NCI-H69 (cell line): ENCODE measurements at places on chromosomes 2 and 18.

- no peak for DNase-seq
These were observed 79.4 kb downstream of the MYCN start for GRCh38 chr2:16019617-16020351.

- DNase-seq = peak; percentile 74
These were observed 45.0 kb downstream of the KCTD1 start for GRCh38 chr18:26503382-26503781.

- DNase-seq = no peak
These were observed 5.4 kb downstream of the ITSN2 start for GRCh38 chr2:24354957-24355356.

GRCh38 chr2:62010632-62011256 lies 105.3 kb downstream of the COMMD1 start:
- no peak for DNase-seq

GRCh38 chr2:167544602-167545001 lies 656.3 kb downstream of the XIRP2 start:
- no peak for DNase-seq

- no peak for DNase-seq
These were observed 170.9 kb upstream of the SESTD1 start for GRCh38 chr2:179435566-179435965.

- peak; percentile 22 for DNase-seq
These were observed 247.3 kb downstream of the PRKCE start for GRCh38 chr2:45898819-45899218.

DNA sequence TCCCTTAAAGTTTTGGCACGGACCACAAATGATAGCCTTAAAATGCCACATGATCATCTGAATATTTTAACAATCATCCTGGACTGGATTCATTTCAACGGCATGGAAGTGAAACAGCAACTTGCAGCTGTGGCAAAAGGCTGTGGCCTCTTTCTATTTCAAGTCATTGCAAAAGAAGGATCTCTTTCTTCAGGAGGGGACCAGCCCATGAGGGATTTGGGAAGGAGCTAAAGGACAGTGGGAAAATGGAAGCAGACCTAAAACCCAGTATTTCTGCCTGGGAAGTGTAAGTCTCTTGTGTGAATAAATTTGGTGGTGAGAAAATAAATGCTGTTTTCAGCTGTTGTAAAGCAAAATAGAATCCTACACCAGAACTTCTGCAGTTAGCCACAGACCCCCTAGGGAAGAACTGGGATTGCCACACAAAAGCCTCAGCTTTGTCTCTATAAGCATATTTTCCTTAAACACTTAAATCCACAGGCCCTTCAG lies 107.3 kb upstream of the ZFP36L2 start:
- no peak for DNase-seq

- DNase-seq = no peak
These were observed 40.4 kb upstream of the ID2 start for GRCh38 chr2:8641301-8641965.

DNA sequence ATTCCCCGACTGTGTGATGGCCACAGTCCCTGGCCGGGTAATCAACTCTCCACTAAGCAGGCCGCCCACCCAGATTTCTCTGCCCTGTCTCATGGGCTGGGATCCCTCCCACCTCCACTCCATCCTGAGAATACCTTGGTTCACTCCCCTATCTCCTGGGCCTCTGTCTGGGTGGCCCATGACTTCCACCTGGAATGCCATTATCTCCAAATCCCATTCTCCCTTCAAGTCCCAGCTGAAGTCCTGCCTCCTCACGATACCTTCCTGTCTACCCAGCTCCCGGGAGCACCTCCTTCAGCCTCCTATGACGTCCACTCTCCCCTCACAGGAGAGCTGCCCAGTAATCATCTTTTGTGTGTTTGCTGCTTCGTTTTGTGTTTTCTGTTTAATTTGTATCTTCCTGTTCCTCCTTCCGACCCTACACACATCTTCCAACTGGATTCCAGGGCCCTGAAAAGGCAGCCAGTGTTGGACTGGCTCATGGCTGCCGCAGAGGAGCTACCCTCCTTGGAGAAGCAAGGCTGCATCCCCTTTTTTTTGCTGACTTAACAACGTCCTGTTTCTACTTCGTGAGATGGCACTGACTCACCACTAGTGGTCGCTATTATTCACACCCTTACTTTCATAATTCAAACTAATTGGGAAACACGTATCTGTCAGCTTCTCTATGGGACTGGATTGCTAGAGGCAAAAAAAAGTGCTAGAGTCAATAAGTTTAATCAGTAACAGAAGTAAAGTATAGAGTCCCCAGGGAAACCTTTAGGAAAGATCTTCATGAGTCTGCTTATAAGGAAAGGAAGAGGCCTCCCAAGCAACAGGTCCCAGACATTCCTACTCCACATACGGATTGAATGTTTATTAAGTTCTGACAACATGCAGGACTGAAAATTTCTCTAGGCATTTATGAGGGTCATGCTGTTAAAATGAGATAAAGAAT lies 171.9 kb upstream of the GATA6 start:
- peak; percentile 60 for DNase-seq

GRCh38 chr2:206230060-206230762 lies 44.3 kb upstream of the ZDBF2 start:
- peak; percentile 98 for DNase-seq

DNA sequence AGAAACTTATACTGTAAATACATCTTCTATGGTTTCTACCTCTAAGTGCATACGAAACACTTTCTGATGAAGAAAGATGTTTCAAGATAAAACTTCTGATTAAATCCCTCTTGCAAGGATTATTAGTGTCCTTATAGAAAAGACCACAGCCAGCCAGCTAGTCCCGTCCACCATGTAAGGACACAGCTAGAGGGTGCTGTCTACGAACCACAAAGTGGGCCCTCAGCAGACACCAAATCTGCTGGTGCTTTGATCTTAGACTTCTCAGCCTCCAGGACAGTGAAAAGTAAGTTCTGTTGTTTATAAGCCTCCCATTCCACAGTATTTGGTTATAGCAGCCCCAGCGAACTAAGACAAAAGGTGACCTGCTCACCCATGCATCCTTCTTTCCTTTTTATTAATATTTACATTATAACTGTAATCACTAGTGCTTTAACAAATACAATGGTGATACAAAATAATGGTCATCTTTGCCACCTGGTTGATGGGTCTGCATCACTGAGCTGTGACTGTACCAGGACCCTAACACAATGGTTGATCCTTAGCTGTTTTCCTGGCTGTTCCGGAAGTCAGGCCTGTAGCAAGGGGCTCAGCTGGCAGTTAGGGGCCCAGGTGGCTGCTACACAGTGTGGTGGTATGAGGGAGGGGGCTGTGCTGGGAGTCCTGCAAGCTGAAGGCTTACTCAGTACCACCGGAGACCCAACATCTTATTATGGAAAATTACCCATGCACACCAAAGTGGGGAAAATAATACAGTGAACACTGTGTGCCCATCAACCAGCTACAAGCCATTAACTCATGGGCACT lies 108.5 kb upstream of the SMAD7 start:
- peak; percentile 61 for DNase-seq

GRCh38 chr2:66032226-66032775 lies 402.6 kb upstream of the MEIS1 start:
- peak; percentile 4 for DNase-seq

DNA sequence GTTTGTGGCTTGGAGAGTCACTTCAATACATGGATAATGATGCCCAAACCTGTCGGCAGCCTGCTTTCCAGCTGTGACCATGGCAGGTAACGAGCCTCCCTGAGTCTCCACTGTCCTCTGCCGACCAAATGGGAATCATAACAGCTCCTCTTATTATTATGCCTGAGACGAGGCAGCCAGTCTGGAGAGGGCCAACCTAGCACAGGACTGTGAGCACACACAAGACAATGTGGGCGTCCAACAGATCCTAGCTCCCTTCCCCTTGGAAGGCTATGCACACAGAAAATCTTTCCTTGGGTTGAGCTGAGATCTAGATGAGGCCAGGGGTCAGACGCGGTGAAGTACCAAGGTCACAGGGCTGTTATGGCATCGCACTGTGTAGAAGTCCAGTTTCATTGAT lies 890 bp upstream of the SLC4A3 start:
- peak; percentile 8 for DNase-seq

- DNase-seq = no peak
These were observed 81.4 kb upstream of the ID2 start for GRCh38 chr2:8600456-8600855.

- no peak for DNase-seq
These were observed 100.2 kb downstream of the STK39 start for GRCh38 chr2:168146892-168147810.

DNA sequence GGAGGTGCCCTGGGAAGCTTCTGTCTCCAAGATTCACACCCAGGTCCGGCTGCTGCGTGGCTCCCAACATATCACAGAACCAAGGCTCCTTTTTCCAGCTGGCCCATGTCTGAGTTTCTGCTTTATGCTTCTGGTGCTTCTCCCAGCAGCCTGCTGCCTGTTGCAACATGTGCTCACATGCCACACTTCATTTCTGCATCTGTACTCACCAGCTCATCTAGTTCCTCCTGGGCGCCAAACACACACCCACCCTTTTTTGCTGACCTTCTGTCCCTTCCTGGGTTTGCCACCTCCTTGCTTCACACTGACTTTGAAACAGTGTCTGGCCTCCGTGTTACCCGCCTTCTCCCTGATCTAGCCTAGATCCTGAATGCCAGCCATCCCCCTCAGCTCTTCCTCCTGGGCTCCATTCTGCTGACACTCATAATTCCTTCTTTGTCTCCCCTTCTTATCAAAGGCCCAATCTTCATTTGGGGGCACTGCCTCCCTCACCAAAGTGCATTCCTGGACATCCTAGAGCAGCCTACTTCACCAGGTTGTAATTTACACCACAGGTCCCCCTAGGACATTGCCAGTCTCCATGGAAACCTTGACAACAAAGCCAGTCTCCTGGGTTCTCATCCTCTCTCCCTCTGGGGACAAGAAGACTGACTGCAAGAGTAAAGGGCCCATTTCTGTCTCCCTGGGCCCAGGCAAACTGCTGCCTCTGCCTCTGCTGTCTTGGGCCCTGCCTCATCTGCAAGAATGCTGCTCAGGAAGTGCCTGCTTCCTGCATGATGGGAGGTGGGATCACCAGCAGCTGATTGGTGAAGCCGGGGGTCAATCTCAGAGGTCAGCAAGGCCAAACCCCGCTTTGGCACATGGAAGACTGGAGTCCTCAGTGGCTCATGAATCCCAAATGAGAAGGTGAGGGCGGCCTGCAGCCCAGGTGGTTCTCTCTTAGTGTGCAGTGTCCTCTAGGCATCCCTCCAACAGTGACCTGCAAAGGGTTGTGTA lies 13.9 kb upstream of the PROM2 start:
- peak; percentile 2 for DNase-seq

DNA sequence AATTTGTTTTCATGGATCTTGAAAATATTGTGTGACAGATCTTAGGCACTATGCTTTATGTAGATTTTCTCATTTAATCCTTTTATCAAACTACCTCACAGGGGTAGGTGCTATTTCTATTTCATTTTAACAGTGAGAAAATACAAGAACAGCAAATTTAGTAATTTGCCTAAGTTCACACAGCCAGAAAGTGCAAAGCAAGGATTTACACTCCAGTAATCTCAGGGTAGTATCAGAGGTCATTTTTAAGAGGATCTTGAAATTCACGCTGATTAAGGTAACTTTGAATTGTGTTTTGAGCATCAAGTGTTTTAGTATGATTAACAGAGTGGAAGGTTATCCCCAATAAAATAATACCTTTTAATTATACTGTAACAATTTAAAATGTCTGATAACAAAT lies 10.1 kb upstream of the KCNJ3 start:
- DNase-seq = no peak

GRCh38 chr18:36284671-36285295 lies 12.7 kb upstream of the FHOD3 start:
- DNase-seq = peak; percentile 87

DNA sequence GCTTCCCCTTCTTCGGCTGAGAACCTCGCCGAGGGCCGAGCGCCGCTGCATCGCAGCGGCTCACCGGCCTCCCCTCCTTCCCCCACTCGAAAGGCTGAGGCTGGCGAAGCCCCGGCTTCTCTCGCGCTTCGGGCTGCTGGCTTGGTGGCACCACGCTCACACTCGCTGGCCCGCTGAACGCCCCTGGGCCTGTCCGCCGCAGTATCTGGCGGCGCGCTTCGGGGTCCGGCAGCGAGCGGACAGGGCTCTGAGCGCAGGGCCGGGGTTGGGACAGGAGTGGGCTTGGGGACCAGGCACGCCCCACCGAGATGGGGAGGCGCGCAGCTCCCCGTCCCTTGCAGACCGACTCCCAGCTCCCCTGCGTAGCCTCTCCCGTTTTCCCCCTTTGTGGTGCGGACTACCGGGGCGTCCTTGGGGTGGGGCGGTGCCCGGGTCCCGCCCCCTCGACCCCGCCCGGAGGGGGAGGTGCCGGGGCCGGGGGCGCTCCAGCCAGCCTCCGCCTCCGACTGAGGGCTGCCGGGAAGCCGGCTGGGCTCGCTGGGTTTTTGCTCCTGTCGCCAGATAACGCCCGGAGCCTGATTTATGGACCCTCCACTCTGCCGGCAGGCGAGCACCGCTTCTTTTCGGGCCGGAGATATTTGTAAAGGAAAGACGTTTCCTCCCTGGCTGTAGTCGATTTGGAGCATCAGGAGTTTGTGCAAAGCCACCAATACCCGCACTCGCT lies 3.8 kb downstream of the GBX2 start:
- no peak for DNase-seq

GRCh38 chr2:226131299-226131784 lies 668.3 kb downstream of the IRS1 start:
- DNase-seq = peak; percentile 71

DNA sequence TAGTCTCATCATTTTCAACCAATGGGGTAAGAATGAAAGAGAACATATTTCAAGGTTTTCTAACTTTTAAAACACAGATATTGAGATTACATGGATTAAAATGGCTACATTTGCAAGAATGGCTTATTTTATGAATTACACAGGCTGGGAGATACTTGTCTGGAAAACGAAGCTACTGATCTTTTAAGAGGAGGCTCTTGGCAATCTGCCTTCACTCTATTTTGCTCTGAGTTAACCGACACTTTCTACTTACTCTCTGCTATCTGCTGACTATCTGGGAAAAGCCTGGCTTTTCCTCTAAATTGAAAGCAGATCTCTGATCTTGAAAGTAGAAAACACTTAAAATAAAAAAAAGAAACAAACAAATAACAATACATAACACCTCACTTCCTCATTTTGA lies 325.4 kb upstream of the LINC00305 start:
- peak; percentile 43 for DNase-seq

GRCh38 chr2:5677133-5677532 lies 15.1 kb upstream of the SOX11 start:
- no peak for DNase-seq

DNA sequence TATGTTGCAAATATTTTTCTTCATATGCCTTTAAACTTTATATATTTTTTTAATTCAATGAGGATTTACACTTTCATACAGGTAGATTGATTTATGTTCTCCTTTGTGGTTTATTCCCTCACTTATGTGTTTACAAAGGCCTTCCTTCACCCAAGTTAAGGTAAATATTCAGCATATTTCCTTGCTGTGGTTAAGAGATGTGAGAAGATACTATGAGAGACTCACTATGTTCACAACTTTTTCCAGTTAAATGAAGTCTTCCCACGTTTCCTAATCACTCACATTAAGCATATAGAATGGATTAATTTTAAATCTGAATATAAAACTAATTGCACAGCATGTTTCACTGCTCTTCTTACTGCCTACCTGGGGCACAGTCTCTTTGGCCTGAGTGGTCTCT lies 597 bp downstream of the PECR start:
- no peak for DNase-seq

GRCh38 chr2:201452058-201452921 lies 750 bp downstream of the STRADB start:
- DNase-seq = no peak
